ENCODE measurements at places on chromosomes 3 and 15.

DNA sequence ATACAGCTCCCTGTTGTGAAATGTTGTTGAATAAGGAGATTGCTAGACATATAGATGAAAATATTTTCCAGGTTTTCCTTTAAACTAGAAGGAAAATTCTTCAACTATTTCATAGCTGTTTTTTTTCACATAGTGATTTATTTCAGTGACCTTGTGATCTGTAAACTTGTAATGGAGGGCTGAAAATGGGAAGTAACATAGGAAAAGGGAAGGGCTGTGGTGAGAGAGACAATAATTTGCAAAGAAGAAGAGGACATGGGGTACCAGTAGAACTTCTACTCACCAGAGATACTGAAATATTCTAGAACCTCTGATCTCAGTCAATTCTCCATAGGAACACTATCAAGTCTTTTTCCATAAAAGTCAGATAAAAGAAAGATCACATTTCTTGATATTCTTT lies 60.4 kb downstream of the PLS1 start:
- no peak for DNase-seq

- DNase-seq, result no peak
Observed at GRCh38 chr15:75823860-75824613, 19.2 kb upstream of the UBE2Q2 start.

GRCh38 chr3:111684640-111685039 lies 89.5 kb upstream of the ZBED2 start:
- no peak for DNase-seq

- no peak for DNase-seq
Observed at GRCh38 chr3:158908187-158908734, 106.4 kb downstream of the MFSD1 start.

DNA sequence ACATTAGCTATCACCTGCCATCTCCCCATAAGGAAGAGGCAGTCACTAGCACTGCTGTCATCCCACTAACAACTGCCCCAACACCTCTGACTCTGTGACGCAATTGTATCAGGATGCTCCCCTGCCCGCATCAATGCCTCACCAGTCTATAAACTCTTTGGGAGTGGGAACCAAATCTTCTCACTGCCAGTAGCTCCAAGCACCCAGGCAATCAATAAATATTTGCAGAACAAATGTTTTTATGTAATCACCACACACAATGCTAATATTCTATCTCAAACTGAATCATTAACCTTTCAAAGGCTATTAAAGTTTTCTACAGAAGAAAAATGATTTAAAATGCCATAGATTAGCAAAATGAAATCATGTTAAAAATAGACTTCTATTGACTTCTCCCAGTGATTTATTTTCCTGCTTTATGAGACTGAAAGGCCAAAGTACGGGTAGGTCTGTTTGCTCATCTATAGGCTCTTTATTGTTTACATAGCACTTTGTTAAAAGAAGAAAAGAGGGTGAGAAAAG lies 131.3 kb downstream of the PLD1 start:
- DNase-seq, result no peak

Measured in stimulated activated CD8-positive, alpha-beta memory T cell treated with anti-CD3 and anti-CD28 coated beads, Interleukin-4, amount 100 ng/mL, for 1 hour (primary cell).